ENCODE measurements at places on chromosomes 12 and 14.
A peak's percentile ranks its signal among the peaks of the same experiment; 100 is the strongest.

GRCh38 chr12:62530596-62530995 is 64.0 kb downstream of the MON2 start:
- DNase-seq, result no peak

DNA sequence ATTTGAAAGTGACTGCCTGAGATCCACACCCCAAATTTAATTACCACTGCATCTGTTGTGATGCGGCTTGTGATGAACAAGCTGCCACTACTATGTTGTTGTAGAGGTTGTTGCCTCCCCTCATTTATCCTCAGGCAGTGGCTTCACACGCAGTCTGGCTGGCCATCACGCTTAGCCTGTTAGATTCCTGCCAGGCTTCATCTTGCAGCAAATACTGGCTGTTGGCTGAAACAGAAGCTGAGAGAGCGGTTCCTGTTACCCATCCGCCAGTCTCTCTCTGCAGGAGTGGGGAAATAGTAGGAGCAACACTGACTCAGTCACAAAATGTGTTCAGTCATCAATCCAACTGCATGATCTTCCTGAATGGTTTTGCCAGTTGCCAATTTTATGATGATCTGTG is 934.4 kb downstream of the FLRT2 start:
- DNase-seq, result no peak

GRCh38 chr12:132285991-132286681 is 43.3 kb downstream of the GALNT9 start:
- peak; percentile 19 for DNase-seq

DNA sequence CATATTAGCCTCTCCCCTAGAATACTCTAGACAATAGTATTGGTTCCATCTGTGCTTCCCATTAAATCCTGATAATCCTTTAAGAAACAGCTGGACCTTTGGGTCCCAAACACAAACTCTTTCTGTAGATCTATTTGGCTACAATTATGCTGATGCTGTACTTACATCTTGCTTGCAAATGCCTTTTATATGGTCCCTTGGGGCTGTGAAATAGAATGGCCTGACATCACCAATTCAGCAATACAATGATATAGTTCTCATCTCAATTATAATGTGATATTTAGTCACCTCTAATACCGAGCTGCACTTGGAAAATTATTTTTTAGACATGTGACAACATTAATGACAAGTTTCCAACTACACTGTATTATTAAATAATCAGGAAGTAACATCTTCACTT is 261.5 kb downstream of the SOX5 start:
- DNase-seq, result no peak

GRCh38 chr12:53805067-53805466 is 53.3 kb upstream of the CISTR start:
- no peak for DNase-seq

DNA sequence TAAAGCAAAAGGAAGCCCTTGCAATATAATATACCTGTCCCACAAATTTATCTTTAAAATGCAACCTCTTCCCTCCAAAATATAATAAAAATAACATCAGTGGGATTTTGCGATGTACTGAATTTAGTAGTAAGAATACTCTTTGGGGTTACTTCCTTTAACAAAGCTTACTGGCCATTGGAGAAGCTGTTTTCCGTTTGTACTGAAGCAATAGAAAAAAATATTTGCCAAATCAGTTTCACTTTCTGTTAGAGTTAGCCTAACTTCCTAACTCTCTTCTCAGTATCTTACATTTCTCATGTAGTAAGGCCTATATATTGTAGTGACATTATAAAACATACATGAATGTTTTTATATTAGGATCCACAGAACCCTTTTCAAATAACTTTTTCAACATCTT is 3.7 kb downstream of the MAX start:
- DNase-seq, result no peak

- no peak for DNase-seq
Measured at GRCh38 chr12:75432924-75433323, 42.0 kb downstream of the GLIPR1L2 start.

DNA sequence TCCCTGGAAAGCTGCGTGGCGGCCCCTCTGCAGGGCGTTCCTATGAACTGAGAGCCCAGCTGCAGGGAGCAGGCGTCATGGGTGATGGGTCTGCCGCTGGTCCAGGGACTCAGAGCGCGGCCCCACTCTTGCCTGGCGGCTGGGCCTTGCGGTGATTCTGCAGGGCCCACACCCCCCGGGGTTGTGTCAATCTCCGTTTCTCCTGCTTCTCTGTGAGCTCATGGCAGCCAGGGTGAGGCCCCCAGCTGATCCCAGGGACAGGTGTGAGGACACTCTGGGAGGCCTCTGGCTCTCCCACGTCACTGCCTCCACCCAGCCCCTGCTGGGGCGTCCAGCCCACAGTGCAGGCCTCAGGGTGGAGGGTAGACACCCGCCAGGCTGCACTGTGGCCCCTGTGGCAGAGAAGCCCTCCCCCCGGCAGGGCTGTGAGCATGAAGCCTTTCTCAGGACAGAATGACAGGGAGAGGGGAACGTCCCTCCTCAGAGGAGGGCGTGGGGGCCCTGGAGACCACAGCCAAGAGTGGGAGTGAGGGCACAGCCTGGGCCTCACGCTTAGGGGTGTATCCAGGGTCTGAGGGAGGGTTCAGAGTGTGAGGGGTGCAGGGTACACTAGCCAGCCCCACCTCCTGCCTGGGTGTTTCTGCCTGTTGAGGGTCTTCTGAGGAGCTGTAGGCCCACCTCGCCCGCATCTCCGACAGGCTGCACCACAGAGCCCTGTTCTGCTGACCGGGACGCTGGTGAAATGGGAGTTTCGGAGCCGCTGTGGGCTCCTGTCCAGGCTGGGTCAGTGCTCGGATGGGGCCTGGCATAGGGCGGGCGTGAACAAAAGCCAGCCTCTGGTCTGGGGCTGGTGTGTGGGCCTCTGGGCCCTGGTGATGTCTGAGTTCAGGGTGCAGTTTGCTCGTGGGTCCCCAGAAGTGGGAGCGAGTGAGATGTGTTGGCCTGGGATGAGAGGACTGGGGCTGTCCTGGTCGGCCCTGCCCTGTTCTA is 26.7 kb upstream of the CRIP2 start:
- no peak for DNase-seq

GRCh38 chr14:81710232-81710845 is 176.7 kb upstream of the SEL1L start:
- DNase-seq, result peak; percentile 14

All from NCI-H1048 (cell line).